ENCODE measurements at places on chromosomes 11 and 22.

GRCh38 chr11:116849486-116849885 lies 12.1 kb upstream of the APOA1 start:
- DNase-seq: no peak

DNA sequence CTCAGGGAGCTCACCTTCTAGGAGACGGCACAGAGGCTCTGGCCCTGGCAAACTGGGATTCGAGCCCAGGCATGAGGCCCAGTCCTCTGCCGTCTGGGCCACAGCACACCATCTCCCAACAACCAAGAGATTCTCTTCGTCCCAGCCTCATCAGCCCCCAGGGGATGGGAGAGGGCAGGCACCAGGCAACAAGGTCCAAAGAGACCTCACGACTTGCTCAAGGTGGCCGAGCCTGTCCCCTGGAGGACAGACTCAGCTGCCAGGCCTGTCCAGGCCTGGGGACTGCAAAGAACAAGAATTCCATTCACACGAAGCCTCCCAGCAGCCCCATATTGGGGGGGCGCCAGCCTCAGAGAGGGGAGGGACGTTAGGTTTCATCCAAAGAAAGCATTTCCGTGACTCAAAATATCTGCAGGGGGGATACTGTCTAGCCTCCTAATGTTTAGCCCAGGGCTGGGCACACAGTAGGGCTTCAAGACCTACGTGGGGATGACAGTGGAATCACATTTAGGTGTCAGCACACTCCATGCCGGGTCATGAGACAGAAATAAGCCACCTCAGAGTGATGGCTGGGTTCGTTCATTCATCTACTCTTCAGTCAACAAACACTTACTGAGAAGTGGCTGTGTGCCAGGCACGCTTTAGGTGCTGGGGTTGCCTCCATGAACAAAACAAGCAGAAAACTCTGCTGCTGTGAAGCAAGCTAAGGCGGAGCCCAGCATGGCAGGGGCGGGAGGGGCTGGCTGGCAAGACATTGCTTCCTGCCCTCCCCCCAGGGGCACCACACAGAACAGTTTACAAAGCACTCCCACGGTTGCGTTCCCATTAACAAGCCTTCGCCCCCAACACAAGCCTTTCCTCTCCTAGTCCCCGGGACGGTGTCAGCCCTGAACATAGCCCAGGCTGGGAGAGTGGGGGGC lies 1.2 kb downstream of the CARNS1 start:
- DNase-seq: peak; percentile 63

- DNase-seq: no peak
Measured at GRCh38 chr11:122100756-122101080, 15.3 kb downstream of the BLID start.

- no peak for DNase-seq
Measured at GRCh38 chr11:44555031-44555800, 10.2 kb upstream of the CD82 start.

DNA sequence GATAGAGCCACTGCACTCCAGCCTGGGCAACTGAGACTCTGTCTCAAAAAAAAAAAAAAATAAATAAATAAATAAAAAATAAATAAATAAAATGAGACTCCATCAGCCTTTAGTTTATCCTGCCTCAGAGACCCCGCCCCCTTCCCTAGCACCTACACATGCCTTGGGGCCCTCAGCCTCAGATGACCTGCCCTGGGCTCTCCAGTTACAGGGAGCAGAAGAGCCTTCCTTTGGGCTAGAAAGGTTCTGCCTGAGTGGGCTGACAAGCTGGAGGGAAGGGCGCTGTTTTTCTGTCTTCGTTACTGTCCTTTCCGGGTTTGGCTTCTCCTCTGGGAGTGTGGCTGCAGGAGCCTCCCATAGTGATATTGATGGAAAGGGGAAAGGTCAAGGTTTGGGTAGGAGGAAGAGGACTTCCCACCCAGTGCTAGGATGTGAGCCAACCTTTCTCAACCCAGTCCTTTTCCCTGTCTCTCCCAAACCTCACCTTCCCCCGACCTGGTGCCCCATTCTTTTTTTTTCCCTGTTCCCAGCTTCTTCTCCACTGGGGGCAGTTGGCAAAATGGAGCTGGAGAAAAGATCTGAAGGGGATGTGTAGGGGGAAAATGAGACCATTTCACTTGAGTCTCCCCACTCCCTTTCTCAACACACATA lies 1.5 kb upstream of the SF3B2 start:
- DNase-seq: no peak

- DNase-seq: no peak
Measured at GRCh38 chr11:44681698-44682097, 45.1 kb upstream of the TSPAN18 start.

- no peak for DNase-seq
Measured at GRCh38 chr11:16047073-16047472, 309.3 kb downstream of the SOX6 start.

DNA sequence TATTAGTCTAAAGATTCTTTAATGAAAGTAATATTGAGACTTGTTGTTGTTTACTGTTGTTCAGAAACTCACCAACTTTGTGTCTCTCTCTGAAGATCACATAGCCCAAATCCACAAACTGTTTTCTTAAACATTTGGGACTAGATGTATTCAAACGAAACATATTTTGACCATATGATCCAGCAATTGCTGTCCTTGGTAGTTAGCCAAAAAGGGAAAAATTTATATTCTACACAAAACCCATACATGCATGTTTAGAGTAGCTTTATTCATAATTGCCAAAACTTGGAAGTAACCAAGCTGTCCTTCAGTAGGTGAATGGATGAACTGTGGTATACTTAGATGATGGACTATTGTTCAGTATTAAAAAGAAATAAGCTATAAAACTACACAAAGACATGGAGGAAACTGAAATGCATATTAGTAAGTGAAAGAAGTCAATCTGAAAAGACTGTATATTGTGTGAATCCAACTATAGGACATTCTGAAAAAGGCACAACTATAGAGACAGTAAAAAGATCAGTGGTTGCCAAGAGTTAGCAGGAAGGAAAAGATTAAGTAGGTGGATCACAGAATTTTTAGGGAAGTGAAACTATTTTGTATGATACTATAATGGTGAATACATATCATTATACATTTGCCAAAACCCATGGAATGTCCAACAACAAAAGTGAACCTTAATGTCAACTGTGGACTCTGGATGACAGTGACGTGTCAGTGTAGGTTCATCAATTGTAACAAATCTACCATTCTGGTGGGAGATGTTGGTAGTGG lies 442.9 kb downstream of the INSC start:
- no peak for DNase-seq
